ENCODE measurements at places on chromosomes 11 and 22.

DNA sequence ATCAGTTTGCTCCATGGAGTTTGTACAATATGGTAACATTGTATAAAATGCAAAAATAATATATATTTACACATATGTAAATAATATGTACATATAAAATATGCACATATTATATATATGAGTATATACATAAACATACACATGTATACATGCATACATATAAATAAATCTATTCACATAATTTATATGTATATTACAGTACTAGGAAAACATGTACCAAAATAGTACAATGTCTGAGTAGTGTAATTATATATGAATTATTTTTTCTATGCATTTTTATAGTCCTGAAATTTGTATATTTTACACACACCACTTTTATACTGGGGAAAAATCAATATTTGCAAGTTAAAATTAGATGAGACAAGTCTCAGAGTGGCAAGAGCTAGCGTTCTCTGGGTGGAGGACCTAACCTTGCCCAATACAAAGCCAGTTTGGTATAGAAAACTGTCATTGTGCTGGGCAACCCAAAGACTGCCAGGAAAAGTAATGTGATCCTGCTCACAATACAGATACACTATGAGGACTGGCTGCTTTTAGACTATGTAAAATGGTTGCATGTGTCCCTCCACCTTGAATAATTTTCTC lies 889.4 kb downstream of the LRRC4C start:
- no peak for DNase-seq

GRCh38 chr22:36937319-36938027 lies 24.0 kb downstream of the CSF2RB start:
- no peak for DNase-seq

- DNase-seq: no peak
Measured at GRCh38 chr11:47571895-47572294, 6.5 kb downstream of the PTPMT1 start.

DNA sequence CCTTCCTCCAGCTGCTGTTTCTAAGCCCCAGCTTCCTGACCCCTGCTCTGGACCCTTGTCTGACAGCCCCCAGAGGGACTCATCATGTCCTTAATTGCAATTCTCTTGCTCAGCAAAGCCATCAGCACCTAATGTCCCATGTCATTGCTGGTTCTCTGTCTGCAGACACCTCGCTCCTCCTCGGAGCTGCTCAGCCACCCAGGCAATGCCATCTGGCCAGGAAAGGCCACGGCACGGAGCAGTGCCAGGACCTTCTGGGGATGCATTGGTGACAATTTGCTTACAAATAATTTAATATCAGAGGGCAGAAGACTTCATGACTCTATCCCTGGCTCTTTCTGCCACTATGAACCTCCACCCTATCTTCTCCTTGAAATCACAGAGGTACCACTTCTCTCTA lies 107.0 kb upstream of the THY1 start:
- no peak for DNase-seq

- DNase-seq: no peak
Measured at GRCh38 chr11:46240861-46241260, 36.6 kb upstream of the CREB3L1 start.

DNA sequence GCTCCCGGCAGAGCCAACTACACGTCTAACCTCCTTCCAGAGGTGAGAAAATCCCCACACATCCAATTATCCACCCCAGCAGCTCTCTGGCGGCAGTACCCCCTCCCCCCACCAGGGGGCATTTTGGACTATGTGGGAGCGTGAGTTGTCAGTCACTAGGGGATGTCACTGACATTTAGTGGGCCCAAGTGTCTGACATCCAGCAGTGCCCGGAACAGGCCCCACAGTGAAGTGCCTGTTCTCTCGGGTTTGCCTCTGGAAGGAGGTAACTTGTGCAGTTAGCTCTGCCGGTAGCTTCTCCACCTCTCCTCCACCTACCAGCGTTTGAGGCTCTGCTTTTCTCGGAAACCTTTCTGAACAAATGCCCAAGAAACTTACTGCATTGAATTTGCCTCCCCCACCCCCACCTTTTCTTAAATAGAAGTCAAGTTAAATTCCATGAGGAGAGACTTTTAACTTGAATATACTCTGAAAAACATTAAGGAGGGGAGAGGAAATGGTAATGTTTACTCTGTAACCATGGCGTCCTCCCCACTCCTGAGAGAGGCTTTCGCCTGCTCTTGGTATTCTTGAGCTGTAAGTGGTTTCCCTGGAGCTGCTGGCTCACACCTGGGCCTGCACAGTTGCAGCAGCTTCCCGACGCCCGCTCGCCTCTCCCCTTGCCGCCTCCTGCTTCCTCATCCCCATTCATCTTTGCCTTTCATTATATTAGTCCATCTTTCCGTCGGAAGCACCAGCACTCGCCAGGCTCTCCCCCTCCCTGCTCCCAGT lies 112.8 kb downstream of the WNT7B start:
- DNase-seq: peak; percentile 93
